Fibroblast of mammary gland (primary cell): ENCODE measurements at places on chromosomes 1 and 21.

GRCh38 chr21:39007532-39007931 is 175.7 kb downstream of the PSMG1 start:
- DNase-seq: no peak

DNA sequence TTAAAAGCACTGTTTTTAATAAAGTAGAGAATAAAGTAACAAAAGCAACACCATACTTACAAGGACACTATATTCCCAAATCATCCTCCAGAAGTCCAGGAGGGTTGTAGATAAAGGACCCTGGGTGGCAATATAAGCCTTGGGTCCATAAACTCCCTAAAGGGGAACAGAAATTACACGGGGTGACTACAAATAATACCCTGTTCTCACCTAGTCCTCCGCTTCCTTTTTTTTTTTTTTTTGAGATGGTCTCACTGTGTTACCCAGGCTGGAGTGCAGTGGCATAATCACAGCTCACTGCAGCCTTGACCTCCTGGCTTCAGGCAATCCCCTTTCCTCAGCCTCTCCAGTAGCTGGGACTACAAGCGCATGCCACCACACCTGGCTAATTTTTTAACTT is 13.1 kb downstream of the PTPN22 start:
- no peak for DNase-seq

DNA sequence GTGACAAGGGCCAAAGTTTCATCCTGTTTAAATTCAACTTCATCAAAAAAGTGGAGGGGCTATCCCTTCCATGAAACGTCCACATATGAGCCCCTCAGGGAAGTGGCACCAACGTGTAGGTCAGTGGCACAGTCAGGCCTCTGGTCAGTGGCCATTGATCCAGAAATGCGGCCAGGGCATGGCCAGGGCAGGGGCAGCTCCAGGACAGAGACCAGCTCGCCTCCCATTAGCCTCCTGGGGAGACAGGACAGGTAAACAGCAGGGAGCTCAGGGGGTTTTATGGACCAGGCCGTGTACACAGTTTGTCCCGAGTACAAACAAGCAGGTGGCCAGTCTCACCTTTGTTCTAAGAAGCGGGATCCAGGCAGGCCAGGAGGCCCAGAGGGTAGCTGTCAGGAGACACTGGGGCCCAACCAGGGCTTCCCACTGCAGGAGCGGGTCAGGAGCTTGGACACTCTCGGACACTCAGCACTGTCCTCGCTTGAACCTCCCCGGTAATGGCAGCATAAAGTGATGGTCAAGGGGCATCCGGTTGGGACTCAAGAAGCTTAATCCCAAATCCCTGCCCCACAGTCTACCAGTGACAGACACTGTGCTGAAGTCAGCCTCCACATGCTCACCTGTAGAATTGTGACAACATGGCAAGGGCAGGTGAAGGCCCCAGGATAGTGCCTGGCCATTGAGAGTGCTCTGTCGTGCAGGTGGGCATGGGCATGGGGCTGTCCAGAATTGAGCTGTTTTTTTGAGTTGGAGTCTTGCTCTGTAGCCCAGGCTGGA is 144.1 kb upstream of the ERRFI1 start:
- no peak for DNase-seq

DNA sequence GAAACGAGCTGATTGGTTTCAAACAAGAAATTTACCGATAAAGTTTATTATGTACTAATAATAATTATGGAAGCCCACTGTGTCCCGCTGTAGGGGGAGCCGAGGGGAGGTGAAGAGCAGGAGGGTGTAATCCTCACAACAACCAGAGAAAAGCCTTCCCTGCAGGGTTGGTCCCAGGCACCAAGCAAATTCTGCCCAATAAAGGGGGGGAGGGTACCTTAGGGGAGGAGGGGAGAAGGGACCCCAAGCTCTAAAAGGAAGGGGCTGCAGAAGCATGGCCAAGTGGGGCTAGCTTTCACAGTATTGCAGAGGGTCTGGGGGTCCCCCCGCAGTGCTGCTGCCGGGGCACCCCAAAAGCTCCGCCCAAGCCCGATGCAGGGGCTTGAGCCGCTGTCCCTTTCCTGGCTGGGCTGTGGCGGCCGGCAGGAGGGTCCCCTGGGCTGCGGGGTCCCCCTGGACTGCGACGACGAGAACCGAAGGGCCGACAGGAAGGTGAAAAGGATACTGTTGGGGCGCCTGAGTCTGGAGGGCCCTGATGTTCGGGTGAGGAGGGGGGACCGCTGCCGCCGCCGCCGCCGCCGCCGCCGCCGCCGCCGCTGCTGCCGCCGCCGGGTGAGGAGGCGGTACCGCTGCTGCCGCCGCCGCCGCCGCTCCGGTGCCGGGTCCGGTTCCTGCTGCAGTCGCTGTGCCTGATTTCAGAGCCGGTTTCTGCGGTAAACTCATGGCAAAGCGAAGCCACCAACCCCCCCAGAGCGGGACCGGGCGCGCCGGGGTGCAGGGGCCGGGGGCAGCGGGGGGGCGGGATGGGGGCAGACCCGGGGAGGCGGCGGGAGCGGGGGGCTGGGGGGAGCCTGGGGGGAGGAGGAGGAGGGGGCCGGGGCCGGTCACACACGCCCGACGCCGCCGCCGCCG is 771 bp downstream of the EIF4G3 start:
- DNase-seq: no peak

DNA sequence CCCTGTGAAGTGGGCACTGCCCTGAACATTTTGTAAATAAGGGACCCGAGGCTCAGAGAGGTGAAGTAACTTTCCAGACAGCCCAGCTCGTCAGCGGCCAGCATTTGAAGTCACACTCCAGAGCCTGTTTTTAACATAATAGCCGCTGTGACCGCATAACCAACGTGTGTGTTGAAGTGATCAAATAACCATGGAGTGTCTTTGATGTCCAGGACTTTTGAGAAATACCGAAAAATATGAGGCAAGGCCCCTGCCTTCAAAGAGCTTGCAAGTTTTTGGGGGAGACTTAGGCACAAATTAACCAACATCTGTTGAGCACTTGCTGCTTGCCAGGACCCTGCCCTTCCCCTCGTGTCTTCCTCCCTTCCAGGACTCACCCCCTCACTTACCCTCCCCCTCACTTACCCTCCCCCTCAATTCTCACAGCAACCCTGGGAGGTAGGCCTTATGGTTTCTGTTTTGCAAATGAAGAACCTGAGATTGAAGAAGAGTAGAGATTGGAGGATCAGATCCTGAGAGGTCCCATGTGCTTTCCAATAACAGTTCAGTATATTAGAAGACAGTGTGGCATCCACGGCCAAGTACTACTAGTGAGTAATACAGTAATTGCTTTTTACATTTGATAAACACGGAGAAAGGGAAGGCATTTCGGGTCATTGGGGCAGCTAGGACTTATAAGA is 1.3 kb upstream of the SLC16A1 start:
- peak; percentile 97 for DNase-seq

- no peak for DNase-seq
Measured at GRCh38 chr21:44684483-44684882, 2.5 kb upstream of the KRTAP12-1 start.

GRCh38 chr1:186689376-186689775 is 9.2 kb upstream of the PTGS2 start:
- no peak for DNase-seq

- DNase-seq: no peak
Measured at GRCh38 chr21:42424914-42425541, 21.3 kb downstream of the UBASH3A start.

- peak; percentile 16 for DNase-seq
Measured at GRCh38 chr1:53592521-53592982, 133.4 kb downstream of the DMRTB1 start.

GRCh38 chr1:157566484-157567300 is 14.4 kb upstream of the FCRL5 start:
- DNase-seq: no peak

DNA sequence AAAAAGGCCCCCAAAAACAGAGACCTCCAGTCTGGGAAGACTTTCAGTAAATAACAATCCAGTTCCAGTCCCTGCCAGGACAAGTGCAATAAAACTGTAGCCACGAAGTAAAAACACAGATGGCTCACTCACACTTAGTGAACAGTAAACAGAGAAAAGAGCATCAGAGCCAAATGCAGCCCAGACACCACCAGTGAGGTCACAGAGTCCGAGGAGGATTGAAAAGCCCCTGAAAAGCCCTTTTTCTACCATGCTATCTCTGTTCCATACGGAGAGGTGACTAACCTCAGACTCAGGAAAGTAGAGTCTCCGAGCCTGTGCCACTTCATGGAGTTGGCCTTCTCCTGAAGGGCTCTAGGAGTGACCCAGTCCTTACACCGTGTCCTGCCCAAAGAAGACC is 84.5 kb downstream of the COLGALT2 start:
- no peak for DNase-seq

DNA sequence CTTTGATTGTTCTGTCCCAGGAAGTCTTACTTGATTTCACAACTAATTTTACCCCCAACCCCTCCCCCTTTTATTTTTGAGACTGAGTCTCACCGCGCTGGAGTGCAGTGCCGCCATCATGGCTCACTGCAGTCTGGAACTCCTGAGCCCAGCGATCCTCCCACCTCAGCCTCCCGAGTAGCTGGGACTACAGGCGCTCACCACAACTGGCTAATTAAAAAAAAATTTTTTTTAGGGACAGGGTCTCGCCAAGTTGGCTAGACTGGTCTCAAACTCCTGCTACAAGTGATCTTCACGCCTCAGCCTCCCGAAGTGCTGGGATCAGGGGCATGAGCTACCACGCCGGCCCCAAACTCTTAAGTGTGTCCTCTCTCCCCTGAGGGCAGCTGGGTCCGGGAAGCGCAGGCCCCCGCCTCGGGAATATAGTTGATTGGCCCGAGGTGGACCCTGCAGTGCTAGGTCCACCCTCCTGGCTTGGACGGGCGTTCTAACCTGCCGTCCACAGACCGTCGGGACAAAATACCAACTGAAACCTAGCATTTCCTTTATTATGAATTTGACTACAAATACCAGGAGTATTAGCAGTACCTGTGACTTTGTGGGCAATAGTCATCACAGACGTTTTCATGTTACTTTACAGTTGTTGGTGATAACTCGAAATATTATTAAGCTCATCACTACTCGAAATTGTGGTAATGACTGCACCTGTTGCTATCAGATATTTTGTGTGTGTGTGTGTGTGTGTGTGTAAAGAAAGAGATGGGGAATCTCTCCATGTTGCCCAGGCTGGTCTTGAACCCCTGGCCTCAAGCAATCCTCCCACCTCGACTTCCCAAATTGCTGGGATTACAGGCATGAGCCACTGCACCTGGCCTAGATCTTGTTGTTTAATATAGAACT is 642 bp upstream of the PARP1 start:
- no peak for DNase-seq

- no peak for DNase-seq
Measured at GRCh38 chr1:45545019-45545493, 5.6 kb upstream of the AKR1A1 start.

GRCh38 chr1:69163241-69163640 is 404.5 kb upstream of the LRRC7 start:
- DNase-seq: no peak

DNA sequence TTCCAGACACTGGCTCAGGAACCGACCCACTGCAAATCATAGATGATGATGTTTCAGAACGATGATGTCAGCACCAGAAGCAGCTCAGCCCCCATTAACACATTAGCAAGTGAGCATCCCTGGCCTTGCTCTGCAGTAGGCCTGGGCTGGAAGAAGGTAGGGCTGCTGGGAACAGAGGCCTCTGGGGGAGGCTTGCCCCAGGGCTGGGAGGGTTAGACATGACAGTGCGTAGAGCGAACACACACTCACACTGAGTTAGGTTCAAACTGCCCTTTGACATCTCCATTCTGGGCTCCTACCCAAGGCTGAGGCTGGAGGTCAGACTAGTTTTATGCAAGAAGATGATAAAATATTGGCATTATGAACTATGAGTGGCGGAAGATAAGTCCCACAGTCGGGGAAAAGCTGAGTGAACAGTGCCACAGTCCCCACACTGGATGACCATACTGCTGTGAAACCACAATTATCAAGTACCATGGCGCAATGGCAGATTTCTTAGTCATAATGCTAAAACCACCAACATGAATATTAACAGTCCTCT is 91.1 kb downstream of the DMRTB1 start:
- DNase-seq: peak; percentile 66

- no peak for DNase-seq
Measured at GRCh38 chr1:186798960-186799688, 29.6 kb upstream of the PLA2G4A start.

DNA sequence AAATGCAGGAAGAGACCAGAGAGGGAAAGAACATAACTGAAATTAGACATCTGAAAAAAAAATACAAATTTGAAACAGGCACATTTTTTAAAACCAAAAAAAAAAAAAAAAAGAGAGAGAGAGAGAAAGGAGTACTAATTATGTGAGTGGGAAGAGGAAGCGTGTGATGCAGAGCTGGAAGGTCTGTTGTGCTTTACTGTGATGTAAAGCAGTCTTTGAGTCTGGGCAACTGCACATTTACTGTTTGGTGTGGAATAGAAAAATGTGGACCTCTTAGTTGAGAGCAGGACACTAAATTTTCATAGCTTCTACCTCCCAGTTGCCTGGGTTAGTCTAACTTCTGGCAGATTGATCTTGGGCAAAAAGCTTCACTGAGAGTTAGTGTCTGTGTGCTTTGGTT is 16.5 kb downstream of the LHX9 start:
- DNase-seq: no peak

DNA sequence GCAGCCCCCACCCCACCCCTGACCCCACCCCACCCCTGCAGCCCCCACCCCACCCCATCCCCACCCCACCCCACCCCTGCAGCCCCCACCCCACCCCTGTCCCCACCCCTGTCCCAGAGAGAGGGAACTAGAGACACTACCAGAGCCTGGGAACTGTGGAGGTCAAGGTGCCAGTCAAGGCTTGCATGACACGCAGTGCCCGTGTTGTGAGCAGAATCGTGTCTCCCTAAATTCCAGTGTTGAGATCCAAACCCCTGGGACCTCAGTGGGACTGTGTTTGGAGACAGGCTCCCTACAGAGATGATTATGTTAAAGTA is 18.4 kb upstream of the SUMO3 start:
- DNase-seq: no peak

DNA sequence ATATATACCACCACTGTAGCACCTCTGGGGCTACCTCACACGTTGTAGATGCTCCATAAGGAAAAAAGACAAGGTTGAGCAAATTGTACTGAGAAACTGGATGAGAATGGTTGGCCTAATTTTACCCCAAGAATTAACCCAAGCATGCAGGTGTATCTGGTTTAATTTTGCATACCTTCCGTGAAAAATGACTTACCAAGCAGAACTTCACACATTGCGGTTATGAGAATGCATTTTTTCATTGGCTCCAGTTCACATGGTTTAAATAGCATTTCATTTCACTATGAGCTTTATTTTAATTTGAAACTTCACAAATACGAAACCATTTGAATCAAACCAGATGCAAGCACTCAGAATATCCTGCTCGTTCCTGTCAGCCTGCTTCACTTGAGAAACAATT is 512.2 kb downstream of the LTN1 start:
- no peak for DNase-seq
